ENCODE measurements at places on chromosomes 3 and 15.

GRCh38 chr15:78374436-78375393, 34.6 kb downstream of the CRABP1 start:
- no peak for DNase-seq

DNA sequence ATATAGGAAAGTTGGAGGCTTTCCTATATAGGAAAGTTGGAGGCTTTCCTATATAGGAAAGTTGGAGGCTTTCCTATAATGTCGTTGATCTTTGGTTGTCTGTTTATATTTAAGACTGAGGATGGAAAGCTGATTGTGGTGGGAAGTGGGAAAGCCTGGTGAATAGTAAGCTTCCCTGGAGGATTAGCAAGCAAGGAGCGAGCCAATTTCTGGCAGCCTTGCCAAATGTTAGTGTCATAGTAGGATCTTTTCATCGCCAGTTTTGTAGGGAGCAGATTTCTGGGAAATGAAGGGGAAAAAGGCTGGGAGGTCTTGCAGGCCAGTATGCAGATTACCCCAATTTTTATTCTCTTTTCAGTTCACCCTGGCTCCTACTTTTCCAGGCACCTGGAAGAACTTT, 39.9 kb upstream of the CCNL1 start:
- DNase-seq: no peak

DNA sequence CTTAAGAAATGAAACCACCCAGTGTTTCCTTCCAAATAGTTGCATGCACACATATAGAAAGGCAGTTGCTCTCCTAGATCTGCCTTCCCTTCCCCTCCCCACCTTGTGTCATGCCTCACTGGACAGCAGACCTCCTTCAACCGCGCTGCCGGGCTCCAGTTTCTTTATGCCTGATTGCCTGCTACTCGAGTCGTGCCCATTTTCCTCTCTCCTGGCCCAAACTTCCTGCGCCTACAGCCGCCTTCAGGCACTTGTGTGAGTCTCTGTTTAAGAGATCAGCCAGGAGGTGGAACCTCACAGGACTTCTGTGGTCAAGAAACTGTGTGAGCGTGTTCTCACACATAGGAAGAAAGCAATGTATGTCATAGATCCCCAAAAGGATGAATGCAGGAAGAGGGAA, 8.8 kb upstream of the FAM107A start:
- DNase-seq: no peak

- DNase-seq: no peak
Measured at GRCh38 chr3:13863382-13863952, 16.4 kb downstream of the WNT7A start.

GRCh38 chr15:68525815-68526214, 53.0 kb upstream of the CORO2B start:
- no peak for DNase-seq

GRCh38 chr3:135503760-135504686, 461.5 kb upstream of the PPP2R3A start:
- peak; percentile 49 for DNase-seq

DNA sequence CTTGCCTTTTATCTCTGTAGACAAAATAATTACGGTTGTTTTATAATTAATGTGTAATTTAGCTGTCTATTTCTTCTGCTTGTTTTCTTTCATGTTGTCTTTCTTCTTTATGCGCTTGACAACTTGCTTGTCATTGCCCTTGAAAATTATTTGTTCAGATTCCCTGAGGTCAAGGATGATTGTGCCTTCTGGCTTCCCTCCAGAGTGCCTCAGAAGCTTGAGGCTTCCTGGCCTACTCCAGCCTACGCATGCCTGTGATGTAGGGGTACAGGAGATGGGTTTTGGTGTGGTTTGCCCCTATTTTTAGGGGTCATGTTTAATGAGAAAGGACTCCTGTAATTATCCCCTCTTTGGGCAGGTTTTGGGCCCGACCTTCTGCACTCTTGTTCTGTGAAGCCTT, 231.5 kb downstream of the SV2B start:
- no peak for DNase-seq

DNA sequence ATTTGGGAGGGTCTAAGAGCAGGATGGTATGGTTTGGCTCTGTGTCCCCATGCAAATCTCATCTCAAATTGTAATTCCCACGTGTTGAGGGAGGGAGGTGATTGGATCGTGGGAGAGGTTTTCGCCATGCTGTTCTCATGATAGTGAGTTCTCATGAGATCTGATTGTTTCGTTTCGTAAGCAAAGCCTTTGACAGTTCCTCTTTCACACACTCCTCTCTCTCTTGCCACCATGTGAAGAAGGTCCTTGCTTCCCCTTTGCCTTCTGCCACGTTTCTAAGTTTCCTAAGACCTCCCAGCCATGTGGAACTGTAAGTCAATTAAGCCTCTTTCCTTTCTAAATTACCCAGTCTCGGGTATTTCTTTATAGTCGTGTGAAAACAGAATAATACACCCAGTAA, 553.7 kb downstream of the TAFA4 start:
- DNase-seq: no peak

GRCh38 chr15:91075739-91076138, 24.3 kb upstream of the SV2B start:
- DNase-seq: no peak

- no peak for DNase-seq
Measured at GRCh38 chr15:74812533-74812932, at the start of gene LMAN1L. Gene LMAN1L, plus strand, starts transcription at chr15:74812835. Its CDS starts 20 bp downstream, at chr15:74812855.

GRCh38 chr15:67559576-67559975, 17.1 kb downstream of the MAP2K5 start:
- DNase-seq: no peak

DNA sequence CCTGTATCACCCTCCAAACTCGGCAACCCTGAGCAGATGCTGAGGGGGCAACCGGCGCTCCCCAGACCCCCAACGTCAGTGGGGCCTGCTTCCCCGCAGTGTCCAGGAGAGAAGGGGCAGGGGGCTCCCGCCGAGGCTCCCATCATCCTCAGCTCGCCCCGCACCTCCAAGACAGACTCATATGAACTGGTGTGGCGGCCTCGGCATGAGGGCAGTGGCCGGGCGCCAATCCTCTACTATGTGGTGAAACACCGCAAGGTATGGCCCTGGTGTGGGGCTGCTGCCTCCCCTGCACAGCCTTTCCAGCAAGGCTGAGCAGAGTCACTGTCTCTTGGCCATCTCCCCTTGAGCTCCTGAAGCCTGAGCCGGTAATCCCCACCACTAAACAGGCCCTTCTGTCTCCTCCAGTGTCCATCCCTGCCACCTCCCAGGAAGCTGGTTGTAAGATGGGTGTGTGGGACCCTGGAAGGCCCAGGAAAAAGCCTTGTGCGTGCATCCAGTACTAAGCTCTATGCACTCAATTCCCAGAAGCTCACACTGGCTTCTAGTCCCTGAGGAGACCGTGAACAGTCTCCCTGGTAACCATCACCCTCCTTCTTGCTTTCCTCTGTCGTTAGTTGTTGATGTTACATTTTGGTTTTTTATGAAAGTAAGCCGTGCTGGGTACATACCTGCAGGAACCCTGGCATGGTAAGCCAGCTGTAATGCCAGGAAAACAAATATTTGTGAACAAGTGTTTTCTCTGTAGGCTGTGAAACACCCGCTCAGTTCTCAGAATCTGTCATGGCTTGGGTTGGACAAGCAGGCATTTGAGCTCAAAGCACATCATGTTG, 63.3 kb downstream of the BOC start:
- no peak for DNase-seq

DNA sequence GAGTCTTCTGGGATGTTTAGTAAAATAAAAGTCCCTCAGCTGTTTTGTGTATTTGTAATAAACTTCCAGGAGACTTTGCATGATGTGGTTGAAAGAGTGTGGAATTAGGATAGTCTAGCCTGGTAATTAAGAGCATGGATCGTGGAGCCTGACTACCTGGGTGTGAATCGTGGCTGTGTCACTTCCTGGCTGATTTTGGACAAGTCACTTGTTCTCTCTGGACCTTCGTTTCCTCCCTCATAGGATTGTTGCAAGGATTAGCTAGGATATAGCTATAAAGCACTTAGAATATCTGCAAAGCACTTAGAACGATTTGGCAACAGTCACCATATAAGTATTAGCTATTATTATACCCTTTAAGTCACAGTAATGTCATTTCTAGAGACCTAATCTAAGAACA, 40.2 kb downstream of the SLMAP start:
- DNase-seq: no peak

DNA sequence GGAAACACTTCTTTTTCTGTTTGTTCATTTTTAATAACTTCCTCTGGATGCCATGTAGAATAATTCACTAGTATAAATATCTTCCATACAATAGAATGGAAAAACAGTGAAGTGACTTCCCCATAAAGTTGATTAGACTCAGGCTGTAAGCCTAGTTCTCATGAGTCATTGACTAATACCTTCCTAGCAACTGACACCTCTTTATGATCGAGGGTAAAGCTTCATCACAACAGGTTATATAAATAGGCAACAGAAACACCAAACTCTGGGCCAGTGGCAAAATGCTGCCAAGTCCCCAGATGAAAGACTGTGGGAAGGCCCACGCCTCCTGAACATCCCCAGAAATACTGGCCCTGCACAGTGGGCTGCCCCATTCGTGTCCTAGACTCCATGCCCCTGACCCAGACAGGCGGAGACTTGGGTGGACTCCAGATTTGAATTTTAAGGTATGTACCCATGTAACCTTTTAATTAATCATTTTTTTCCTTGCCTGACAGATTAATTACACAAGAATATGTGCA, 71.3 kb upstream of the TBC1D23 start:
- no peak for DNase-seq

- no peak for DNase-seq
Measured at GRCh38 chr3:177569875-177570657, 372.8 kb upstream of the TBL1XR1 start.

- DNase-seq: no peak
Measured at GRCh38 chr15:33419701-33420100, 108.9 kb downstream of the RYR3 start.

DNA sequence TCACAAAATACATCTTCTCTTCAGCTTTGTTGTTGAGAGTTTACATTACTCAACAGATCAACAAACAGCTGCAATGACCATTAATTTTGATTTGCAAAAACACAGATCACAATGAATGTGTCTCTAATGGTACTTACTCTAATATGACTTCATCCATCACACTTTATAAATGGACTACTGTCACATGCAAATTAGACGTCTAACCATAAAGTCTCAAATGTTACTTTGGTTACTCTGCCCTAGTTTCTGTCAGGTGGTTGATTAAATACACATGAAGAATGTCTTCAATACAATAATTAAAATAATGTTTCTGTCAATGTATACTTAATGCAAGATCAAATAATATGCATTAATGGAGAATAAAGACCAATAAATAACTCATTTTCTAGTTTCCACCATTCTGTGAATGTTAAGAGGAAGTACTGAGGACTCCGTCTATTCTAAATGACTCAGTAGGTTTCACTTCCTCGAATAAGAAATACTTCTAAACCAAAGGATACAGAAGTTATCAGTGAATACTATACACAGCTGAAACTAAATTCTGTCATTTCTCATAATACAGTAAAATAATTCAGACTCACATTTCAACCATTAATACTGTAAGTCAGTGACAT, 145.8 kb downstream of the CBLB start:
- peak; percentile 53 for DNase-seq

- DNase-seq: no peak
Measured at GRCh38 chr3:129352045-129352444, 73.4 kb downstream of the HMCES start.

- DNase-seq: no peak
Measured at GRCh38 chr15:95559875-95560394, 770.6 kb upstream of the NR2F2 start.

All from GM10248 (cell line).